ENCODE measurements at places on chromosomes 11 and 22.

- no peak for DNase-seq
Observed at GRCh38 chr11:120858740-120859139, 165.2 kb upstream of the TBCEL start.

GRCh38 chr11:57335343-57336110 lies at the start of gene SSRP1:
SSRP1 (minus strand) TSS chr11:57335892; CDS start chr11:57335121, 771 bp downstream.
- peak; percentile 89 for DNase-seq

- DNase-seq: no peak
Observed at GRCh38 chr11:111428113-111428876, 49.2 kb upstream of the POU2AF1 start.

GRCh38 chr11:2892967-2893528 lies 7.5 kb upstream of the CDKN1C start:
- no peak for DNase-seq

GRCh38 chr11:352456-353031 lies 16.8 kb upstream of the B4GALNT4 start:
- DNase-seq: no peak

DNA sequence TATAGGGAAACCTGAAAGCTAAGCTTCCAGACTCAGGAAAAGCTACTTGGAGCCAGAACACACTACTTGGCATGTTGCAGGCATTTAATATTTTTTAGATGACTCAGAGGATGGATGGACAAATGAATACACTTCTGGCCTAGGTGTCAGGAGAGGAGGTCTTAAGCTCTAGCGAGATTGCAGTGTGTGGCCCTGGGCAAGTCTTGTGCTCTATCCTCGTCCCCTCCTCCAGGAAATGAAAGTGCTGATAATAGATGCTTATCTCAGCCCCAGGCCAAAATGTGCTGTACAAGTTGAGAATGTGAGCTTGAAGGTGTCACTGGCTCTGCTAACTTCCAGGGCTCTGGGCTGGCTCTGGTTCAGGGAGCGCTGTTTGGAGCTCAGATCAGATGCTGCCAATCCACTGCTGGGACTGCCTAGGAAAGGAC lies 136.3 kb downstream of the PKNOX2 start:
- DNase-seq: no peak

- no peak for DNase-seq
Observed at GRCh38 chr11:116173941-116174911, 598.6 kb downstream of the BUD13 start.

DNA sequence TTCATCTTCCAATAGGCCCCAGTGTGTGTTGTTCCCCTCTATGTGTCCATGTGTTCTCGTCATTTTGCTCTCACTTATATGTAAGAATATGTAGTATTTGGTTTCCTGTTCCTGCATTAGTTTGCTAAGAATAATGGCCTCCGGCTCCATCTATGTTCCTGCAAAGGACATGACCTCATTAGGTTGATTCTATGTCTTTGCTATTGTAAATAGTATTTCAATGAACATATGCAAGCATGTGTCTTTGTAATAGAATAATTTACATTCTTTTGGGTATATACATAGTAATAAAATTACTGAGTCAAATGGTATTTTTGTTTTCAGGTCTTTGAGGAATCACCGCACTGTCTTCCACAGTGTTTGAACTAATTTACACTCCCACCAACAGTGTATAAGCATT lies 202.9 kb upstream of the KIRREL3 start:
- no peak for DNase-seq

GRCh38 chr11:1082346-1082727 lies 7.7 kb downstream of the MUC2 start:
- DNase-seq: no peak

DNA sequence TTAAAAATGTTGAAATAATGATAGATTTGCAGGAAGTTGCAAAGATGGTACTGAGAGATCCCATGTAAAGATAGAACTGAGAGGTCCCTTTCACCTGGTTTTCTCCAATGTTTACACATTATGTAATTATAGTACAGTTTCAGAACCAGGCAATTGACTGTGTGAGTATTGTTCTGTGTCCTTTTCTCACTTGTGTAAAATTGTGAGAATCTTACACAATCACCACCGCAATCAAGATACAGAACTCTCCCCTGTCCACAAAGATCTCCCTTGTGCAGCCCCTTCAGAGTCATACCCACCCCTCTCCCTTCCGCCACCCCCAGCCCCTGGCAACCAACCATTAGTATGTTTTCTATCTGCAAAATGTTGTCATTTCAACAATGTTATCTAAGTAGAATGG lies 119.8 kb upstream of the NAV2 start:
- DNase-seq: no peak

- DNase-seq: no peak
Observed at GRCh38 chr11:93099806-93100205, 98.0 kb downstream of the SLC36A4 start.

GRCh38 chr11:6925636-6926207 lies 504 bp upstream of the ZNF215 start:
- DNase-seq: no peak

DNA sequence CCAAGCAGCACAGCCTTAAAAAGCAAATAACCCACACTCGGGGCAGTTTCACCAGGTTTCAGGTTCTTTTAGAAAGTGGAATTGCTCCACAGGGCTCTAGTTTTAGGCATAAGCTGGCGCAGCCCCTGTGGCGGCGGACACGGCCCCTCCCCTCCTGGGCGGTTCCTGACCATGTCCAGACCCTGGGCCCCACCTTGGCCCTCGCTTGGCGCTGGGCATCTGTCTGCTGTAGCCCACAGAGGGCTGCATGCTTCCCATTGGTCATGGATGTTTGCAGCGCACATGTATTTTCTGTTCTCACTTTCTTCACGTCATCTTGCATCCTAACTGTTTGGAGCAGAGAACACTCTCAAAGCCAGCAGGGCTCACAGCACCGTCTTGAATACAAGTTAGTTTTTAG lies 244.3 kb downstream of the BRD1 start:
- no peak for DNase-seq

DNA sequence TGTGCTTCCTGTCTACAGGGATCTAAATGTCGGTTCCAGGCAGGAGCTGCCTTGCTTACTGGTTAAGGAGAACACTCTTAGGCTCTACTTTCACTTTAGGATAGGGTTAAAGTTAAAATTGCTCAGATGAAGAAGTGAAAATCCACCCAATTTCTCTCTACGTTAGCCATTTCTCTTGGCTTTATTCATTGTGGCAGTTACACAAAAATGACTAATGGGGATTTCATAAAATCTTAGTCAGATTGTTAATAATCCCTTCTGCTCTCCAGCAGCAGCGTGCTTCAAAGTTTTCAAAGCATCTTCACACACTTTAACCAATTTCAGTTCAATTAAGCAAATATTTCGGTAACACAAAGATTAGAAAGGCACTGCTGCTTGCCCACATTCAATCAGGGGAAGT lies 58.4 kb upstream of the RCN1 start:
- no peak for DNase-seq

- DNase-seq: no peak
Observed at GRCh38 chr22:50303515-50303847, 4.0 kb downstream of the PLXNB2 start.

DNA sequence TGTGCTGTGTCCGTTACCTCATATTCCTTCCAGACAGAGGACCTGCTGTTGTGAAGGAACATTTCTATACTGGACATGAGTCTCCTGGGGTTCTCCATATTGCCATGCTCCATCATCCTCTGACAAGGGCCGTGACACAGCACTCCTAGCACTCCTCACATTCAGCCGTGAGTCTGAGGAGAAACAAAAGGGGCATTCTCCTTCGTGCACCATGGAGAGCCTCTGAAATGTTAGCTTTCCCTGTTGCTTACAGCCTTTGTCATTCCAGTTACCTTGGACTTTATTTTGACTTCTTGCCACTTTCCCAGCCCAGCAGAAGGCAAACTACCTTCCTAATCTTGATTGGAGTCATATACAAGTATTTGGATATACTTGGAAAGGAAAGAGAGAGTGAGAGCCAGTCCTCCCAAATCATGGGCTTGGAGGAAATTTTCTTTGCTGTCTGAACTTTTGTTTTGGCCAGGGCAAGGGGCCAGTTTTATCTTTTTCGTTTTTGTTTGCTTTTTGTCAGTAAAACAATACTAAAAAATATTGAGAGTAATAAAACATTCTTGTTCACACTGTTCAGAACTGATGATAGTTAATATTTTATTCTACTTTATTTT lies 29.1 kb upstream of the TECTA start:
- DNase-seq: no peak

DNA sequence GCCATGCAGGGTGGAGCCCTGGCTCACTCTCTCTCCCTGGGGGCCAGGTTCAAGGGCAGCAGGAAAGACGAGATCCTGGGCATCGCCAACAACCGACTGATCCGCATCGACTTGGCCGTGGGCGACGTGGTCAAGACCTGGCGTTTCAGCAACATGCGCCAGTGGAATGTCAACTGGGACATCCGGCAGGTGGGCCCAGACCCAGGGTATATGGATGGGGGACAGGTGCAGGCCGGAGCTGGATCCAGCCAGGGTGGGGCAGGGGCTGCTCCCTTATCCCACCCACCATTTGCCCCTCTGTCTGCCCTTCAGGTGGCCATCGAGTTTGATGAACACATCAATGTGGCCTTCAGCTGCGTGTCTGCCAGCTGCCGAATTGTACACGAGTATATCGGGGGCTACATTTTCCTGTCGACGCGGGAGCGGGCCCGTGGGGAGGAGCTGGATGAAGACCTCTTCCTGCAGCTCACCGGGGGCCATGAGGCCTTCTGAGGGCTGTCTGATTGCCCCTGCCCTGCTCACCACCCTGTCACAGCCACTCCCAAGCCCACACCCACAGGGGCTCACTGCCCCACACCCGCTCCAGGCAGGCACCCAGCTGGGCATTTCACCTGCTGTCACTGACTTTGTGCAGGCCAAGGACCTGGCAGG lies 2.9 kb downstream of the TRPT1 start:
- DNase-seq: no peak

- no peak for DNase-seq
Observed at GRCh38 chr11:123325533-123325932, 104.5 kb upstream of the GRAMD1B start.

DNA sequence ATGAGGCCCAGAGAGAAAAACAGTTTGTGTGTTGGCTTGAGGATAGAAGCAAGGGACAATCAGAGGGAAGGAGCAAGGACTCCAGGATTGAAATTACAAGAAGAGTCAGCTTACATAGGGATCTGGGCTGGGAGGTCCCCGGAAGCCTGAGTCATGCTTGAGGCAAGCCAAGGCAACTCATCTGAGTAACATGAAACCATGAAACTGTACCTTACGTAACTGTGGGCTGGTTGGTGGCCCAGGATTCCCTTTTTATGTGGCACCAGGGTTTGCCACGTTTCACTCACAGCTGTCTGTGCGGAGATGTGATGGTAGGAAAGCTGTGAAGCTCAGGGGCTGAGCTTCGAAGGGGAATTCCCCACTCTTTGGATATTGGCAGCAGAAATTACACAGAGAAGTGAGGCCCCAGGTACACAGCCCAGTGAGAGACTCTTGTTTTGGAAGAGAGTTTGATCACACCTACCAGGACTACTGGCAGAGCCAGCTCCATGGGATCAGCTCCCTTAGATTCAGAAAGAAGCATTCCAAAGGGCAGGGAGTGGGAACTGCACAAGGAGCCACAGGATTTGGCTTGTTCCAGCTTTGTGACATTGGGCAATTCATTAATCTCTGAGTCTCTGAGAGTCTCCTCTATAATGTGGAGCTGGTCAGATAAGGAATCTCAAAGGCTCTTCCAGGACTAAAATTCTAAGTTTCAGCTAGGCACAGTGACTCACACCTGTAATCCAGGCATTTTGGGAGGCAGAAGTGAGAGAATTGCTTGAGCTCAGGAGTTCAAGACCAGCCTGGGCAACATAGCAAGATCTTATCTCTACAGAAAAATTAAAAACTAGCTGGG lies 7.8 kb downstream of the SLC5A1 start:
- no peak for DNase-seq

DNA sequence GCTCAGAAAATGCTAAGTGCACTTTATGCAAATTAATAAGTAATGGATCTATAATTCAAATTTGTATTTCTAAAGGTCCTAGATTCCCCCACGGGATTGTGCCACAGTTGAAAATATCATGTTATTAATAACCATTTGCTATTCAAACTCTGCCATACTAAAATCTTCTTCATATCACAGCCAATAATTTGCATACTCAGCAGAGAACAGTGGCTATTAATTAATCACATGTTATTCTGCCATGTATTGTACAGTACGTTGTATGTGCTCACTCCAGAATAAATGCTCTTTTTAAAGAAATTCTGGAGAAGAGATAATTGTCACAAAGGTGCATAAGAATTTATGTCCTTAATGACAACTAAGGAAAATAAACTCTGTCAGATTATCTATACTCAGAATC lies 184.9 kb upstream of the LUZP2 start:
- DNase-seq: no peak

GRCh38 chr11:128130052-128130451 lies 457.3 kb downstream of the ETS1 start:
- no peak for DNase-seq

- no peak for DNase-seq
Observed at GRCh38 chr11:11312738-11313137, 40.3 kb downstream of the CSNK2A3 start.

DNA sequence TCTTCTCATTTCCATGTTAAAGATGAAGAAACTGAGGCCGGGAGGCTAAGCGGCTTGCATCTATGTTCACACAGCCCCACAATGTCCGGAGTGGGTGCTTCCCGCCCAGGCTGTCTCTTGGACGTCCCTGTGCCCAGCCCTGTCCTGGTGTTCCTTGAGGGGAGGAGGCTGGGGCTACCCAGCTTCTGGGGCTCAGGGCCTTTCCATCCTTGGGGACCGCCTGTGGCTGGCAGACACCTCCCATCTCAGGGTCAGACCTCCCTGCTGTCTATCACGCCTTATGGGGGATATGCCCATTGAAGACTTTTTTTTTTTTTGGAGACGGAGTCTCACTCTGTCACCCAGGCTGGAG lies 95.5 kb downstream of the WNT7B start:
- no peak for DNase-seq

- DNase-seq: no peak
Observed at GRCh38 chr11:10109806-10110205, 184.2 kb downstream of the SBF2 start.

- DNase-seq: no peak
Observed at GRCh38 chr11:2914455-2915195, 14.6 kb downstream of the PHLDA2 start.

- DNase-seq: no peak
Observed at GRCh38 chr11:64092111-64092760, 56.5 kb downstream of the FLRT1 start.

- no peak for DNase-seq
Observed at GRCh38 chr11:69328231-69328630, 34.3 kb downstream of the MYEOV start.

DNA sequence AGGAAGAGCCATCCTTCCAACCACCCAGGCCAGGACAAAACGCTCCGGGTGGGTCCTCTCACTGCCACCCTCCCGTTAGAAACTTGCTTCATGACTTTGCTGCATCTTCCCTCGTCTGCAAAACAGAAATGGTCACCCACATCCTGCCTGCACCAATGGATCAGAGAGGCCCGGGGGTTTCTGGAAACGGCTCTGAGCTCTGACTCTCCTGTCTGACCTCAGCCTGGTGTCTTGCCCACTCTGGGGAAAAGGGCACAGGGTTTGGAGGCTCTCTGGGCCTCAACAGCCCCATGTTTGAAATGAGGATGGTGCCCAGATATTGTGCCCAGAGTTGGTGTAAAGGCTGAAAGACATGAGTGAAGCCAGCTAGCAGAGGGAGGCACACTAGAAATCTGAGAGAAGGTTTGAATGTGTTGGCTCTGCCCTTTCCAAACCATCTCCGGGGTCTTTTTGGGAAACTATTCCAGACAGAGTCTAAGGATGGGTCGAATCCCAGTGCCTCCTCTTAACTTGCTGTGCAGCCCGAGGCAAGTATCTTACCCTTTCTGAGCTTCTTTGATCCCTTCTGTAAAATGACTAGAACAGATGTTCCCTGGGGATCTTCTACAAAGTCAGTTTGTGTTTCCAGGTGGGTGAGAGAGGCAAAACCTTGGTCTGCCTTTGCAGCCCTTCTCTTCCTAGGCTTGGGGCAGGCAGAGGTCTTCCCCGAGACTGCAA lies 2.1 kb downstream of the CRYBB3 start:
- DNase-seq: no peak
